Purkinje cell (primary cell): ENCODE measurements at places on chromosomes 2 and 18. TPM values are rescaled to one million over a fixed set of nuclear protein-coding genes. Genes with fewer than 3 reads are reported as not detected.

RNF144A gene
- polyA plus RNA-seq = 3.1 and 3.9 TPM in 2 replicates

CNDP1 gene
- polyA plus RNA-seq = 2.3 and 4.6 TPM in 2 replicates

TRIP12 gene
- 55.3 and 58.7 TPM in 2 replicates for polyA plus RNA-seq

ACOXL gene
- not detected in 2 replicates for polyA plus RNA-seq

FTCDNL1 gene
- polyA plus RNA-seq = 4.8 and 5.7 TPM in 2 replicates

DLGAP1 gene
- polyA plus RNA-seq = 109 and 112 TPM in 2 replicates

REG1A gene
- not detected in 2 replicates for polyA plus RNA-seq

NEU4 gene
- not detected in 2 replicates for polyA plus RNA-seq

GPR39 gene
- polyA plus RNA-seq = 2.0 and 3.2 TPM in 2 replicates

WDR35 gene
- 7.0 and 7.9 TPM in 2 replicates for polyA plus RNA-seq

C2orf78 gene
- not detected in 2 replicates for polyA plus RNA-seq

ALK gene
- 0.42 and 0.49 TPM in 2 replicates for polyA plus RNA-seq

VWA3B gene
- 0.04 and 0.60 TPM in 2 replicates for polyA plus RNA-seq

CABYR gene
- polyA plus RNA-seq = 5.8 and 7.1 TPM in 2 replicates

TYMS gene
- 1.1 and 1.4 TPM in 2 replicates for polyA plus RNA-seq

SLC40A1 gene
- polyA plus RNA-seq = 0.24 and 1.4 TPM in 2 replicates

SCN2A gene
- polyA plus RNA-seq = 47.8 and 111 TPM in 2 replicates

KIAA2012 gene
- 0.13 and 0.90 TPM in 2 replicates for polyA plus RNA-seq

MROH2A gene
- not detected in 2 replicates for polyA plus RNA-seq

DHRS9 gene
- polyA plus RNA-seq = not detected in 2 replicates

MOCOS gene
- not detected in 2 replicates for polyA plus RNA-seq

ST8SIA5 gene
- polyA plus RNA-seq = 8.0 and 19.2 TPM in 2 replicates

TMEM169 gene
- 1.9 and 2.9 TPM in 2 replicates for polyA plus RNA-seq

ZBTB7C gene
- polyA plus RNA-seq = 0.07 and 1.1 TPM in 2 replicates

EGR4 gene
- polyA plus RNA-seq = 0.99 TPM in 1 of 2 replicates, not detected in the other

ZAP70 gene
- polyA plus RNA-seq = not detected in 2 replicates

ABCG8 gene
- 1.1 TPM in 1 of 2 replicates, not detected in the other for polyA plus RNA-seq

REG1B gene
- not detected in 2 replicates for polyA plus RNA-seq

REG3A gene
- not detected in 2 replicates for polyA plus RNA-seq

FAP gene
- polyA plus RNA-seq = 3.9 TPM in 1 of 2 replicates, not detected in the other

PCARE gene
- 0.22 TPM in 1 of 2 replicates, not detected in the other for polyA plus RNA-seq

CEBPZ gene
- polyA plus RNA-seq = 35.3 and 43.1 TPM in 2 replicates

ZNF397 gene
- 15.6 and 21.5 TPM in 2 replicates for polyA plus RNA-seq

BMP10 gene
- not detected in 2 replicates for polyA plus RNA-seq

GALNT14 gene
- polyA plus RNA-seq = 18.8 TPM in 1 of 2 replicates, not detected in the other

CTNNA2 gene
- polyA plus RNA-seq = 22.3 and 26.9 TPM in 2 replicates

SERPINB12 gene
- polyA plus RNA-seq = not detected in 2 replicates

CCT7 gene
- polyA plus RNA-seq = 138 and 170 TPM in 2 replicates

LRRTM1 gene
- polyA plus RNA-seq = 1.2 and 1.5 TPM in 2 replicates

TOGARAM2 gene
- polyA plus RNA-seq = 2.6 and 2.9 TPM in 2 replicates

NOL4 gene
- polyA plus RNA-seq = 12.3 and 18.4 TPM in 2 replicates

IL36RN gene
- not detected in 2 replicates for polyA plus RNA-seq

ZNF519 gene
- 9.4 and 19.5 TPM in 2 replicates for polyA plus RNA-seq

GAL3ST2 gene
- not detected in 2 replicates for polyA plus RNA-seq

PDE1A gene
- 16.7 and 24.6 TPM in 2 replicates for polyA plus RNA-seq

GDF7 gene
- polyA plus RNA-seq = not detected in 2 replicates

SCN7A gene
- polyA plus RNA-seq = 0.34 TPM in 1 of 2 replicates, not detected in the other

PMS1 gene
- polyA plus RNA-seq = 21.7 and 27.8 TPM in 2 replicates

AQP12B gene
- polyA plus RNA-seq = not detected in 2 replicates

NFE2L2 gene
- polyA plus RNA-seq = 24.9 and 29.8 TPM in 2 replicates

DCC gene
- polyA plus RNA-seq = 1.4 and 2.2 TPM in 2 replicates
